Heart left ventricle (tissue), 16 donors: ENCODE measurements at places on chromosomes 16 and 17. TPM values are rescaled to one million over a fixed set of nuclear protein-coding genes. Genes with fewer than 3 reads are reported as not detected.

Gene KIF2B
- not detected for total RNA-seq

Gene SMG1
- total RNA-seq, result 71.7 TPM

Gene ITGAD
- 0.80 TPM for total RNA-seq

Gene TMIGD1
- total RNA-seq, result not detected

Gene MYADML2
- 11.2 TPM for total RNA-seq

Gene NAE1
- 26.3 TPM for total RNA-seq

Gene STAT3
- total RNA-seq, result 150 TPM

Gene PRAC1
- total RNA-seq, result not detected

Gene BCAR1
- 129 TPM for total RNA-seq

Gene CA5A
- total RNA-seq, result not detected

Gene NPIPA2
- 0.47 TPM for total RNA-seq

Gene ACD
- 7.3 TPM for total RNA-seq

Gene GPR142
- not detected for total RNA-seq

Gene SYT17
- total RNA-seq, result 0.91 TPM
